ENCODE measurements at places on chromosomes 2 and 18.

DNA sequence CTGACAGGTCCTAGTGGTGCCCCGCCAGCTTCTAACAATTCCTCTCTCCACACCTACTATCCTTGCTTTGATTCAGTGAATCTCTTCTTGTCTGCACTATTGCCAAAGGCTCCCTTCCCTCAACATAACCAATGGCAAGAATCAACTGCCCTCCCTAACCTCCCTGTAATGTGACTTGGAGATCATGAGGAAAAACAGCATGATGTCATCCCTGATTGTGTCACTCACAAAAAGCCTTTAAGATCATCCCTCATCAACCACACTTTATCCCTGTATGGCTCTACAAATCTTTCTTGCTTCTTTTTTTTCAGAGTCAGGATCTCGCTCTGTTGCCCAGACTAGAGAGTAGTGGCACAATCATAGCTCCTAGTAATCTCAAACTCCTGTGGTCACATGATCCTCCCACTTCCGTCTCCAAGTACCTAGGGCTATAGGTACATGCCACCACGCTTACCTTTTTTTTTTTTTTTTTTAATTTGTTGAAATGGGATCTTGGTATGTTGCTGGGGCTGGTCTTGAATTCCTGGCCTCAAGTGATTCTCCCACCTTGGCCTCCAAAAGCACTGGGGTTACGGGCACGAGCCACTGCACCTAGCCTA, 19.7 kb downstream of the SAP130 start:
- no peak for DNase-seq

GRCh38 chr18:8899000-8899399, 193.6 kb downstream of the MTCL1 start:
- no peak for DNase-seq

DNA sequence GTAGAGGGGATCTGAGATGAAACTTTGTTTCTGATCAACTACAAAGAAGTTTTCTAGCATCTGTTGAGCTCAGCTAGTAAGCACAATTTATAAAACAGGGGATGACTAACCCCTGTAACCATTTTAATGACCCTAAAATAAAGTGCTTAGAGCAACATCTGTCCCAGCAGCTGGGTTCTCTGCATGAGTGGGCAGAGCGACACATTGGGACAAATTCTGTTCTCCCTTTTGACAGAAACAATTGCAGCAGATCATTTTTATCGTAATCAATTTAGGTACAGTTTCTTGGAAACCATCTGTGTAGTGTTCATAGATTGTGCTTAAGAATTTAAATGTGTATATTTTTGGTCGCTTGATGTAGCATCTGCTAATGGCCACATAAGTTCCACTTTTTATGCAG, 678.0 kb downstream of the RNF144A start:
- no peak for DNase-seq

DNA sequence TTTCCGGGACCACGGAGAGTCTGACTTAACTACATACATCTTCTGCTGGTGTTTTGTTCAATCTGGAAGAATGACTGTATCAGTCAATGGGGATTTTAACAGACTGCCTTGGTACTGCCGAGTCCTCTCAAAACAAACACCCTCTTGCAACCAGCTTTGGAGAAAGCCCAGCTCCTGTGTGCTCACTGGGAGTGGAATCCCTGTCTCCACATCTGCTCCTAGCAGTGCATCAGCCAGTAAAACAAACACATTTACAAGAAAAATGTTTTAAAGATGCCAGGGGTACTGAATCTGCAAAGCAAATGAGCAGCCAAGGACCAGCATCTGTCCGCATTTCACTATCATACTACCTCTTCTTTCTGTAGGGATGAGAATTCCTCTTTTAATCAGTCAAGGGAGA, 23.1 kb downstream of the ICOS start:
- no peak for DNase-seq
